ENCODE measurements at places on chromosomes 3 and 15. TPM values are rescaled to one million over a fixed set of nuclear protein-coding genes. Genes with fewer than 3 reads are reported as not detected.

Gene MYZAP
- 118 TPM for total RNA-seq

GRCh38 chr15:49877117-49877872 is 241.7 kb downstream of the ATP8B4 start:
- DNase-seq, result no peak

GRCh38 chr15:56893364-56893678 is 25.1 kb upstream of the TCF12 start:
- no peak for DNase-seq

GRCh38 chr15:40936709-40937666 is 7.8 kb downstream of the DLL4 start:
- no peak for DNase-seq

Gene VPS39
- 83.7 TPM for total RNA-seq

- peak; percentile 18 for DNase-seq
Observed at GRCh38 chr3:123271466-123272159, 69.9 kb downstream of the SEC22A start.

DNA sequence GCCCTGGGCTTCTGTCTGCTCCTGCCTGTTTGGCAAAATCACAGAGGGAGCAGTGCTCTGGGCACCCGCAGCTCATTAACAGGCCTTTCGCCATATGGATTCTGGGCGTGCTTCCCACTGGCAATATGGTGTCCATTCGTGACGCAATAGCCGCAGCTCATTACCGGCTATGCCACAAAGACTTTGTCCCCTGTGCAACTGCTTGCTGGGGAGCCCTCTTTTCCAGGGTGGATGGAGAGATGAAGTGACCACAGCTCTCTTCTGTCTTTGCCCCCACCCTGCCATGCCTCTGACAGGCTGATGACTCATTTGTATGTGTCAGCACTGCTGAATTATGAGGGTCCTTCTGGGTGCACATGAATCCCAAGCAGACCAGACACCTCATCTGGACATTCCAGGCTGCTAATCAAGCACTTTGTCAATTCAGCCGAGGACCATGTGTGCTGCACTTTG is 214.3 kb upstream of the FEZF2 start:
- DNase-seq, result no peak

Gene CD276
- 108 TPM for total RNA-seq

DNA sequence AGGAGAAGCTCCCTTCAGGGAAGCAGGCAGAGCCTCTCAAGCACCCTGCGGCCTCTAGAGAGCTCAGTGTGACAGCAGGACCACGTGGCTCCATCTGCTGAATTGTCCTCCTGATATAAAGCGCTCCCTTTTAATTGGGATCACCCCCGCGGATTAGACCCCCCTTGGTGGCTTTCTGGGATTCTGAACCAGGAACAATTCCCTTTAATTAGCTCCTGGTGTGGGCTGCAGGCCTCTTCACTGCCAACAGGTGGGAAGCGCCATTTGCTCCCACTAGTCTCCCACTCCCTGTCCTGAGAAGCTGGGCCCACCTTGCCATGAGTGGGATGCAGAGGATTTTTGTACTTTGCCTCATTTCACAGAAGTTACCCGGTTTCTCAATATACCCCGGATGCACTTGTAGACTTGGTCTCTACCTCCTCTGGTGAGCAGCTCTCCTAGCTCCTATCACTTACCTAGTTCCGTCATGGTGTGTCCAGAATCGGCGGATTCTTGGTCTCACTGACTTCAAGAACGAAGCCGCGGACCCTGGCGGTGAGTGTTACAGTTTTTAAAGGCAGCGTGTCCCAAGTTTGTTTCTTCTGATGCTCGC is 592 bp downstream of the PGPEP1L start:
- no peak for DNase-seq

DNA sequence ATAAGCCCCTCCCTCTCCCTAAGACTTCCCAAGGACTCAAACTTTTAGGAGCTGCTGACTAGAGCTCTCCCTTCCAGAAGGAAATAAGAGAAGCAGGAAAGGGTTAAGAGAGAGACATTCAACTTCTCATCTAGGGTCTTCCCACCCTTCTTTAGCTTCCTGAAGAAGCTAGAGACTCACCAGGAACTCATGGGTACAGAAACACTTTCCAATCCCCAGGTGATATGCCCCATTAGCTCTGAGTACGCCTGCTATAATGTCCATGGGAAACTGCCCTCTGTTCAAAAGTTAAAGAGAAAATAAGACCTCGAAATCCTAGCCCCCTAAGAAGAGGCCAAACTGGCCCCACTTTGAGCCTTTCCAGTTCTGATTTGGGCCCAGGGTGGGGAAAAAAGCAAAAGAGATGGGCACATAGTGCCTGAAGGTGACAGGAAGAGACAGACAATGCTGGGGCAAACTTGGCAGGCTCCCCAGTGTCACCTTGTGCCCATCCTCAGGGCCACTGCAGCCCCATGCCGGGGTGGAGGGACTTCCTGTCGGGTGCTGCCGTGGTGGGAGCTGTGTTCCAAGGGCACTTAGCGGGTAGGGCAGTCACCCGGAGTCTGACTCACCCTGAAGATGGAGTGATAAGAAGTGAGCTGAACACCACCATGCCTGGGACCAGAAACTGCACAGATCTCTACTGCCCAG is 29.5 kb downstream of the CCDC12 start:
- DNase-seq, result peak; percentile 96

Gene TERB2
- not detected for total RNA-seq

DNA sequence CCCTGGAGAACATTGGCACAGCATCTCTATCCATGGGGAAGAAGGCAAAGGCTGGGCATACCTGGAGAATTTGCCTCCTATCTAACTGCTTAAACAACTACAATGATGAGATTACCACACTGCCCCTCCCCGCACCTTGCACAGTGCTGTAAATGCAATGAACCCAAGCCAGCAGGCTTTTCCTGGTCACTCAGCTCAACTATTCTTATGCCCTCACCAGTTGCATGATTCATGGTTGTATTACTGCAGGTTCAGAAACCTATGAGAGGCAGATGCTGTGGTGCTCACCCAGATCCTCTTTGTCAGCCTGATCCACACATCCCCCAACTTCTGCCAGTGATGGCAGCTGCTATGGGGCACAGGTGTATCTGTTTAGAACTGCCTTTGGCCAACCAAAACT is 77.7 kb upstream of the STAC start:
- no peak for DNase-seq

DNA sequence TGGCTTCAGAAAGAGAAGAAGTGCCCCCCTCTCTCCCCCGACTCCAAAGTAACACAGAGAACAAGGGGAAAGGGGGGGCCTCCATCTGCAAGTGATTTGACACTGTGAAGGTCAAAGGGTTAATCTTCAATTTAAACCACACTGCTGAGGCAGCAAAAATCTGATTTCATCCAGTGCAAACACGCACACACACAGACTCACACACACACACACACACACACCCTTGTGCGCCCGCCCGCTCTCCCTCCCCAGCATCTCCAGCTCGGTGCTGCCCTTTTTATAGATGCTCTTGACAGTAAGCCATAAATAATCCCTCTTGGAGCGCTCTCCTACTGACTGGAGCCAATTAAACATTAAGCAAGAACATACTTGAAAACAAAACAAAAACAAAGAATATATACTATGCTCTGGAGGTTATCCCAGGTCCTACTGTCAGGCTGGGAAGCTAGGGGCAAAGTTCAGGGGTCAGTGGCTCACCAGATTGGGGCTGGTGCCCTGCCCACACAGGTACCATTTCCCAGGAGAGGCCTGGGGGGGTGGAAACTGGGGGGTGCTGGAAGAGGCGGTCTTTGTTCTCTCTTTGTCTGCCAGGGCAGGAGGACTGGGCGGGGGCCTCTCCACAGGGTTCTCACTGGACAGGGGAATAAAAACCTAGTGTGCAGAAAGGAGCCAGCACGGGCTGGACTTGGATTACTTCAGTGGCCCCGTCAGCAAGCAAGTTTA is 16.3 kb downstream of the BMF start:
- DNase-seq, result peak; percentile 68

DNA sequence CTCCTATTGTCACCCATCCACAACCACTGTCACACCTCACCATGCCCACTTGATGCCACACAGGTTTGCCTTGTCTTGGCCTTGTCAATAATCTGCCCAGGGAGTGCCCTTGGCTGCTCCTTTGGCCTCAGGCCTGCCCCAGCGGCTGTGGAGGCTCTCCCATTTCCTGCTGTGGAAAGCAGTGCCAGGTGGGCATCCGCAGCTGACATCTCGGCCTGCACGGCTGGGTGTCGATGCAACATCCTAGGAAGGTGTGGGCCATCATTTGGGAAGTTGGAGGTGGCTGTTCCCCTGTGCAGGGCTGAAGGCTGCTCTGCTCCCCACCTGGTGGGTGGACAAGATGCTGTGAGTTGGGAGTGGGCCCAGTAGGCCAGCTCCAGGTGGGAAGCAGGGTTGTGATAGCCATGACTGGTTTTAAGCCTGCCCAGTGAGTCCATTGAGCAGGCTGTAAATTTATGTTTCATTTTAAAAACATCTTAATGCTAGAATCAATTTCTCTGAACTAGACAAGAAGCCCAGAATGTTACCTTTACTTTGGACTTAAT is 12.5 kb downstream of the DNAH1 start:
- no peak for DNase-seq

Gene PRSS50
- total RNA-seq, result 0.17 TPM

DNA sequence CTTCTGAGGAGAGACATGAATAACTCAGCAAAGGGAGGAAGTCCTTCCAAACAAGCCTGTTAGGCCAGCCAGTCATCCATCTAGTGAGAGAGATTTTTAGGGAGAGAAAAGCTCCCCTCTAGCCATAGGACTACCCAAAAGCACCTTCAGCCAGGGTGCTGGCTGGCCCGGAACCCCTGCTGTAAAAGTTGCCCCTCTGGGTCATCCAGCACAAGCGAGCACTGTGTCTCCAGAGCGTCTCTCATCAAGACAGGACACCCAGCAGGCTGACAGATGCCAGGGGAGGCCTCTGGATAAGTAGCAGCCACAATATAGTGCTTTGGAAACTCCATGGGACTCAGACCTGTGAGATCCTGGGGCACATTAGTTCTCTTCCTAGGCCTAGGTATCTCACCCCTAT is 24.5 kb downstream of the ANXA2 start:
- DNase-seq, result no peak

DNA sequence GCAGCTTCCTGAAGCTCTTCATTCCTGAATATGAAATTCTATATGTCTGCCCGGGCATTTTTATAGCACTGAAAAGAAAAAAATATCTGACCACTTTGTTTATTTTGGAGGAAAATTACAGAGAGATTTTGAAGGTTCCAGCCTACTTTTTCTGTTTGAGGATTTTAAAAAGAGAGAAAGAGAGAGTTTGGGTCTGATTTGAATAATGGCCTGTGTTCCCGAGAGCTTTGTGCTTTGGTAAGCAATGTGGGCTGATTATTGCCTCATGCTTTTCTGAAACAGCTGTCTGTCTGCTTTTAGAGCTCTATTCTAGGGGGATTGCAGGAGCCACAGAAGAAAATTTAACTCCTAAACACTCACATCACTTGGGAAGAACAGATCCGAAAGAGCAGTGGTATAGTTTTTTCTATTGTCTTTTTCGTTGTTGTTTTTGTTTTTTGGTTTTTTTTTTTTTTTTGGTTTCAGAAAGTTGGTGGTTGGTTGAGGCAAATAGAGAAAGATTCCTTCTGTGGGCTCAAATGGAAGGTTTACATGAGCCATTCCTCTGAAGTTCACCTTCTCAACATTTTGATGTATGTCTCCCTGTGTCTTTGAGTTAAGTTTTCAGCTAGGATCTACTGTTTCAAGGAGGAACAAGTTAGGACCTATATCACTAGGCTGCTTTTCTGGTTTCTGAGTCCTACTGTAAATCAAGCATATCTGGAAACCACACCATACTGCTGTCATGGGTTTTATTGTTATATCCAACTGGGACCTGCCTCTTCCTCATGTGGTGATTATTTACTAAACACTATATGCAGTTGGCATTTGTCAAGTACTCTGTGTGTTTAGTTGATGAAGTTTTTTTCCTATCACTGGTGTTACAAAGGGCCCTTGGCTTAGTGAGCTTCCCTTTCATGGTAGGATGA is 178.9 kb downstream of the KCNMB2 start:
- no peak for DNase-seq

DNA sequence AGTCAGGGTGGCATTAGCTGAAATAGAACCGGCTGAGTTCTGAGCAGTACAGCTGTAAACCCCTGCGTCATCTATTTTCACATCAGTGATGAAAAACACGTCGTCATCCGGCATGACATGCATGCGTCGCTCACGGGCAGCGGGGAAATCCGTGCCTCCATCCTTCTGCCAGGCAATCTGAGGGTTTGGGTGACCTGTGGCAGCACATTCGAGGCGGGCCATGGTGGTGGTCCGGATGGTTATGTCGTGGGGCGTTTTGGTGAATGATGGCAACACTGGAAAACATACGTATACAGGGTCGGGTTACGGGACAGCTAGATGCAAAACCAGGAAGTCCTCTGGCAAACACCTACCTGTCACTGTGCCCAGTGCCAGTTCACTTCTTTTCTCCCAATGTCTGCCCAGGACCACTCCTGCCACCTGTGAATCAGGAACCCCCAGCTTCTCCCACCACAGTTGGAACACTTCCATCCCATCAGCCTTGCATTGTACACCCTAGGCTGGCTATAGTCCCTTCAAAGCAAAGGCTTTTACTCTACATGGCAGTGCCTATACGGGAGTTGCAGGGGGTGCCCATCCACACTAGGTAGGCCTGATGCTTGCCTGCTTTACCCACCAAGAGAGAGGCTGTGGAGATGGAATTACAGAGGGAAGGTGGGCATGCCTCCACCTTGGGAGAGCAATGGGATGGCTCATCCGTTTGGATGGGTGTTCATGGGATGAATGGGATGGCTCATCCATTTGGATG is 116.7 kb downstream of the LRIG1 start:
- no peak for DNase-seq

Gene C3orf52
- 0.95 TPM for total RNA-seq

- no peak for DNase-seq
Observed at GRCh38 chr15:70219256-70219895, 121.7 kb upstream of the TLE3 start.
